Naive thymus-derived CD8-positive, alpha-beta T cell (primary cell): ENCODE measurements at places on chromosomes 6 and 20.

GRCh38 chr6:143652841-143653331 lies 24.9 kb upstream of the PHACTR2 start:
- DNase-seq, result no peak

GRCh38 chr6:168014428-168014827 lies 17.0 kb downstream of the KIF25 start:
- no peak for DNase-seq

GRCh38 chr6:13288969-13289391 lies 39.4 kb downstream of the TBC1D7 start:
- no peak for DNase-seq

DNA sequence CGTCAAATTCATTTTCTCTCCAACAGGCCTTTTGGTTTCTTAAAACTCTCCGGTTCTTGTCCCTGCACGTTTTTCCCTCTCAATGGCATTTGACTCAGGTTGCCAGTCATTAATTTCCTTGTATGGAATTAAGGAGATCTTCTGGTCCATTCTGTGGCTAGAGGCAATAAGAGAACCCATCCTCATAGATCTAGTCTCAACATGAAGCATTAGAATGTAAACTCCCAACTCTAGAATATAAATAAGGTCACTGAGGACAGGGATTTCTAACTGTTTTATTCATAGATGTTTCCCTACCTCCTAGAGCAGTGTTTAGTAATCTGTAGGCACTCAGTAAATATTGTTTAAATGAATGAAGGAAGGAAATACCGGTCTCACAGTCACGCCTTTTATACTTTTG lies 185.2 kb upstream of the FLRT3 start:
- no peak for DNase-seq

GRCh38 chr6:29628419-29629281 lies 4.3 kb downstream of the GABBR1 start:
- DNase-seq, result no peak

- no peak for DNase-seq
These were observed 40.0 kb upstream of the SLC2A12 start for GRCh38 chr6:134092449-134092848.

- DNase-seq, result no peak
These were observed 637.6 kb downstream of the RNF144B start for GRCh38 chr6:19024737-19025136.

- no peak for DNase-seq
These were observed at the start of gene OVOL2 for GRCh38 chr20:18057101-18057993. OVOL2 (minus strand) TSS chr20:18057916; CDS start chr20:18057634, 282 bp downstream.
